AG08395 (cell line): ENCODE measurements at places on chromosomes 12 and 14.
A peak's percentile ranks its signal among the peaks of the same experiment; 100 is the strongest.

GRCh38 chr14:49673586-49673985 is 14.4 kb downstream of the POLE2 start:
- no peak for DNase-seq

DNA sequence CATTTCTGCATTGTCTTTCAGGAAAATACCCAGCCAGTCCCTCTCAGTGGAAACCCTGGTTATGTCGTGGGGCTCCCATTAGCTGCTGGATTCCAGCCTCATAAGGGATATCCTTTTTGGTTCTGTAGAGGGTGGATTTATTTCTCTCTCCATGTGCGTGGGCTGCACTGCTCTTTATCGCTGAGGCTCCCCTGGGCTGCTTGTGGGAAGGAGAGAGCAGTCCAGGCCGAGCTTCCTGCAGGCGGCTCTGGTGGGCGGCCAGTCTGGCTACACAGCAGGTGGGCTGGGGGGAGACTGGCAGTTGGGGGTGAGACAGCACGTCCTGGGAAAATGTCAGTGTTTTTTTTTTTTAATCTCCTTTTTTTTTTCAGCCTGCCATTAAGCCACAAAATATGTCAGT is 27.6 kb downstream of the TCTN1 start:
- DNase-seq, result no peak

- DNase-seq, result peak; percentile 92
These were observed 12.4 kb downstream of the CALM1 start for GRCh38 chr14:90409209-90409730.

DNA sequence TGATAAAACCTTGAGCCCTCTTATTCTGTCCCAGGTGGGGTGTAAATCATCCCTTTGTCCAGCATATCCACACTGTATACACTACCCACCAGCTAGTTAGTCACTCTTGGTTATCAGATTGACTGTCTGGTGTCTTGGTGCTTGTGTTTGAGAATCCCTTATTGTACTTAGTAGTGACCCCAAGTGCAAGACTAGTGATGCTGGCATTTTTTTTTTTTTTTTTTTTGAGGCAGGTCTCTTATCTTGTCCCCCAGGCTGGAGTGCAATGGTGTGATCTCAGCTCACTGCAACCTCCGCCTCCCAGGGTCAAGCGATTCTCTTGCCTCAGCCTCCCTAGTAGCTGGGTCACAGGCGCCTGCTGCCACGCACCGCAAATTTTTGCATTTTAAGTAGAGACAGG is 5.8 kb downstream of the VRK1 start:
- DNase-seq, result no peak

DNA sequence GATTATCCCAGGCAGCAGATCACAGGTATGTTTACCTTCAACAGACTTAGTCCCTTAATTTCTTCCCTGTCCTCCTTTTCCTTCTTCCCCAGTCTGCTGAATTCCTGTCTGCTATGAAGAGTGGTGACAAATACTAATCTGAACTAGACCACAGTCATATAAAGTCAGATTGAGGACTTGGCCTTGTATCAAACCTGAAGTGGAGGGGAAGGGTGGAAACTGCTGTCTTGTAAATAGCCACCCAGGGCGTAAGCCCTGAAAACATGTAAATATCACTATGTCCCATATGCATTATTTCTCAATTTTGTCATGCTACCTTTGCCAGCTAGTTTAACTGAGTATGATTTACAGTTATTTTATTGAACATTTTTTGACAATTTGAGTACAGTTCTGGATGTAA is 368.0 kb downstream of the CCDC91 start:
- no peak for DNase-seq

GRCh38 chr14:61705017-61705416 is 9.7 kb downstream of the HIF1A start:
- DNase-seq, result no peak

DNA sequence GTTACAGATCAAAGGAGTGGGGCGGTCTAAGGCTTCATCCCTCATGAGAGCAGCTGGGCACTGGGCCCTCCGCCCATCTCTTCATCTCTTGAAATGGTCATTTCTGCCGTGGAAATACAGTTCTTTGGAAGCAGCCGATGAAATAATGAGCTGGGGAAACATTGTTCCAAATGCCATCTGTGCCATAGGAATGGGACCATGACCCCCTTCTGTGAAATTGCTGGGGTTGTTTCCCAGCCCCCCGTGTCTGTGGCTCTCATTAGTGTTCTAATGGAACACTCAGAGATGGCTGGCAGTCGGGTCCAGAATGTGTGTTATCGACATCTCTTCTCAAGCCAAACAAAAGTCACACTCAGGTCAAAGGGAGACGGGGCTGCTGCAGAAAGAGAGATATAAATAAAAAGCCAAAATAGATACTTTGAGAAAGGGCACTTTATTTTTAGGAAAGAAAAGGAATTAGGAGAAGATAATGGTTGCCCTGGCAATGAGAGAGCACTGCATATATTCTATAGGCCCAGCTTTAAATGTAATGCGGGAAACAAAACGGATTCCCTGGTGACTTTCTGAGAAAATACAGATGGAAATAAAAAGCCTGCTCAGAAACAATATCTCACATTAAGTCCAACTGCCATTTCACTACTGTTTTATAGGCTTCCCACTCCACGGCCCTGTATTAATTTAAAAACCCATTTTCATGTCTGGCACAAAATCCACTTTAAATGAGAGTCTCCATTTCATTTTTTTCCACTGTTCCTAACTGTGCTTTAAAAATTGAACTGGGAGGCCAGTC is 107.1 kb downstream of the TTC8 start:
- no peak for DNase-seq

DNA sequence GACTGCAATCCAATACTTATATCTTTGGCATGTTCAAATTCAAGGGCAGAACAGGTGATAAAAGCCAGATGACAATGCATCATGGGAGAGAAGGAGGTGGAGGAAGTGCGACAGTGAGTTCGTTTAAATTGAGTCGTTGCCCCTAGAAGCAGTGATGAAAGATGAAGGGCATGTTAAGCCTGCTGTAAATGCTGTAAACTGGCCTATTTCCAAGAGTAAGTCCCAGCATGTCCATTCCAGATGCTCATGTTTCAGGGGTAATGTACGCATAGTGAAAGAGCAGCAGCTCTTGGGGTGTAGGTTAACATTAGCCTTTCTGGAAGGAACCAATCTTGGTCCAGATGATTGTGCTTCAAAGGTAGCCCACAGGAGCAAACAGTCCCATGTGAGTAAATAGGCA is 97.1 kb downstream of the C2CD5 start:
- DNase-seq, result no peak

DNA sequence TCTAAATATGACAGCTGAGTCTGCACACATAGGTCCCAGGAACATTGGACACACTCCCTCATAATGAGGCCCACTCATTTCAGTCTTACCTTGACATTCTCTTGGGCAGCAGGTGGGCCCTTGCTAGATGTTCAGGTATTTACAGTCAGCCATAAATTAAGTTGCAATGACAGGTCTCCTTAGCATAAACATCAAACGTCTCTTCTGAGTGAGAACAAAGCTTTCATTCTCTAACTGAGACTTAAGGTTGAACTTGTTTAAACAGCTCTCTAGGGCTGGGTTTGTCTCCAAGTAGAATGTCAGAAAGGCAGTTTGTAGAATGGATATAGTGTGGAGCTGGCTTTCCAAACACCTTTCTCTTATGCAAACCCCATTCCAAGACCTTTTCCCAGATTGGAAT is 10.3 kb downstream of the ACVR1B start:
- no peak for DNase-seq

DNA sequence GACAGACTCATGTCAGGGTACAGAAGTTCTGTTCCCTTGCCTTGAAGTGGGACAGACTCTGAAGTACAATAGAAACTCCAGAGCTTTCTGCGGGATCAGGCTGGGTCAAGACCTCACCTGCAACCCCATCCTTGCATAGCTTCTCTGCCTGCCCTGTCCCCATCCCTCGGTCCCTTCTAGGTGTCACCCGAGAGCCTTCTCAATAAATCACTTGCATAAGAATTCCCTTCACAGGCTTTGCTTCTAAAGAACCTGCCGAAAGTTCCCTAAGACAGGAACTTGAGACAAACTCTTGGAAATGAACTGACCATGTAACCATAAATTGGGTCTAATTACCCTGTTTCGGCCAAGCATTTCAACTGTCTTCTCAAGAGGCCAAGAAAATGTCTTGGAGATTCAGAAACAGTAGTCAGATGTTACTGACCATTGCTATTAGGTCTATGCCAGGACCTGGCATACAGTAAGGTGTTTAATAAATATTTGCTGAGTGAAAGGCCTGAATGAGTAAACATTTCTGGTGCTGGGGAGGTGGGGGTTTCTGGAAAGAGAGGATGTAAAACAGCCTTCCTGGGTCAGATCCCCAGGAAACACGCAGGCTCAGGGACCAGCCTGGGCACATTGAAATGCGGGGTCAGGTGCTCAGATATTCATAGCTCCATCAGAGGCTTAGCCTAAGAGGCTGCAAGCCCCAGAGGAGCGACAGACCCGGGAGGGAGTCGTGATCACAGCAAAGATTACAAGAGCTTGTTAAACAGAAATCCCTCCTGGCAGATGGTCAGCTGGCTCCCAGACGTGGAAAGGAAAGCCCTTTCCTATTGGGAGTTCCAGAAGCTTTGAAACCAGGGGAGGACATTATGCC is 226.2 kb upstream of the LHX5 start:
- DNase-seq, result no peak

DNA sequence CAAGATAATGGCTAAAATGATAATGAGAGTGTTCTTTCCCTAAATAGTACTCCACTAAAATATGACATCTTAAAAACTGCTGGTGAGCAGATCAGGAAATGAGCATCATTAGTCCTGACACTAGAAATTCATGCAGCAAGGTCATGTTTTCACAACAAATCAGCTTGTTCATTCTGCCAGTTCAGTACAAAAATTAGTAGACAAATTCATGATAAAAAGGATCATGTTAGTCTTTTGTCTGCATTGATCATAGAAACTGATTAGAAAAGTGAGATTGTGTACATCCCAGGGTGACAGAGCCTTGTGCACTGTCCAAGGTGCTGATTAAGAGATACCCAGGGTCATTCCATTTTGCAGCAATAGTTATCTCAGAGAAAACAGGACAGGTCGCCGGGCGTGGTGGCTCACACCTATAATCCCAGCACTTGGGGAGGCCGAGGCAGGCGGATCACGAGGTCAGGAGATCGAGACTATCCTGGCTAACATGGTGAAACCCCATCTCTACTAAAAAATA is 163.6 kb downstream of the RIMBP2 start:
- no peak for DNase-seq

DNA sequence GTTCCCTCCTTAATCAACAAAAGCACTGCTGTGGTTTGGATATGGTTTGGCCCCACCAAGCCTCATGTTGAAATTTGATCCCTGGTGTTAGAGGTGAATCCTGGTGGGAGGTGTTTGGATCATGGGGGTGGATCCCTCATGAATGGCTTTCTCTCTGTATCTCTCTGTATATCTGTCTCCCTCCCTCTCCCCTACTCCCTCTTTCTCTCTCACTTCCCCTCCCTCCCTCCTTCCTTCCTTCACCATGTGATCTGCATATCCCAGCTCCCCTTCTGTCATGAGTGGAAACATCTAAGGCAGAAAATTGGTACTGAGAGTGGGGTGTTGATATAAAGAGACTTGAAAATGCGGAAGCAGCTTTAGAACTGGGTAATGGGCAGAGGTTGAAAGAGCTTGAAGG is 5.2 kb downstream of the GSKIP start:
- no peak for DNase-seq

GRCh38 chr12:62914443-62915203 is 20.3 kb downstream of the PPM1H start:
- DNase-seq, result no peak

DNA sequence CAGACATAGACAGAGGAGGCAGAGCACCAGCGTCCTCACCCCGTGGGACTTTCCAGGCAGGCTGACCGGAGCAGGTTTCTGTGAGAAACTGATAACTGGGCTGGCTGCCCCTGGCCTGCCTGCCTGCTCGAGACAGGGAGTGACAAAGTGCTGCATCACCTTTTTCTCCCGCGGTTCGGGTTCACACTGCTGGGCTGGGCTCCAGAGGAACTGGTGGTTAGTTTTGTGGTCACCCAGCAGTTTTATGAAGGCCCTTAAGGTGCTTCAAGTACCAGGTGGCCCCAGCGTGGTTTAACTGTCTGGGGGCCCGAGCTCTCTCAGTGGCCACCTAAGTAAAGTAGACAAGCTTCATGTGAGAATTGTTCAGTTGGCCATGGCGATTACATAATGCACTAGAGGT is 1073.6 kb downstream of the BCL11B start:
- DNase-seq, result no peak

DNA sequence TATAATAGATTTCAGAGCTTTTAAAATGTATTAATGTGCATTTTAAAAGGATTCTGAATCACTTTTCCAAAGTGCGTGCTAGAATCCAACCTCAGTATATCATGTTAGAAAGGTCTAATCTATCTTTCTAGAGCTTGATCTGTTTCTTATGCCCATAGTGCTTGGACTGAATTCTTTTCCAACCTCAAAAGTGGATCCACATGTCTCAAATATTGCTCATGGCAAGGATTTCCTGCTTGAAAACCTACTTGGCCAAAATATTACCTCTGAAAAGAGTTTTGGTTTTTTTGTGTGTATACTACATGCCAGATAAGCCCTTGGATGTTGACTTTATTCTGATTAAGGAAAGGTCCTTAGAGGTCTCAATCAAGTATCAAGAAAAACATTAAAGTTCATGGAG is 16.9 kb upstream of the SLC6A15 start:
- DNase-seq, result no peak

- peak; percentile 44 for DNase-seq
These were observed 1.9 kb downstream of the DUSP16 start for GRCh38 chr12:12560587-12561370.

DNA sequence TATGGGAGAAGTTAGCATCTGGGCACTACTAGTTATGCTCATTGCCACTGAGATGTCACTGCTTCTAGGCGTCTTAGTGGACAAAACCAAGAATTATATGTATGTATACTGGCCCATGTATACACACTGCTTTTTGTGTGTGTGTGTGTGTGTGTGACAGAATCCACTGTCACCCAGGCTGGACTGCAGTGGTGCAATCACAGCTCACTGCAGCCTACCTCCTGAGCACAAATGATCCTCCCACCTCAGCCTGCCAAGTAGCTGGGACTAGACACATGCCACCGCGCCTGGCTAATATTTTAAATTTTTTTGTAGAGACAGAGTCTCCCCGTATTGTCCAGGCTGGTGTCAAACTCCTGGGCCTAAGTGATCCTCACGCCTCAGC is 25.2 kb downstream of the LIMA1 start:
- DNase-seq, result no peak

- DNase-seq, result no peak
These were observed 38.7 kb downstream of the STX2 start for GRCh38 chr12:130800312-130800711.

- peak; percentile 81 for DNase-seq
These were observed 73.9 kb downstream of the NEDD1 start for GRCh38 chr12:96980991-96981414.
